ENCODE measurements at places on chromosomes 1 and 21. TPM values are rescaled to one million over a fixed set of nuclear protein-coding genes. Genes with fewer than 3 reads are reported as not detected.

Gene CNKSR1
- 0.45 TPM for total RNA-seq

Gene SLC26A9
- total RNA-seq, result 0.06 TPM

Gene C1orf185
- not detected for total RNA-seq

Gene A3GALT2
- not detected for total RNA-seq
